NCI-H1930 (cell line): ENCODE measurements at places on chromosomes 12 and 14.

DNA sequence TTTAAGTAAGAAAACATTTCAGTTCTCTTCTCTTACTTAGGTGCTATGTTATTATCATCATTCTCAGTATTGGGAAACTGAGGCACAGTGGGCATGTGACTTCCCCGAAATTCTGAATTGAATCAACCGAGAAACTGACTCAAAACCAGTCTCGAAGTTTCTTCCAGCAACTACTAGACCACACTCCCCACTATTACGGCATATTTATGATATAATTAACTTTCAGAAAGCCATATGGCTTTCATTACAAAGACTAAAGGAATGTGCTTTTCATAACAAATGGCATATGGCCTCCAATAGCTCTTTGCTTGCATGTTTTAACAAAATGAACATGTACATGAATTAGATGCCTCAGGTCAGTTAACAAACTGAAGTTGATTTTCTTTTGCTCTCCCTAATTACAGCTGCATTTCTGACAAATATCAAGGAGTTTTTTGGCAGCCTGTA lies 182.9 kb upstream of the SLC38A2 start:
- DNase-seq: no peak

GRCh38 chr12:42903736-42904135 lies 314.2 kb upstream of the PRICKLE1 start:
- DNase-seq: no peak

GRCh38 chr12:45247589-45247988 lies 31.7 kb downstream of the ANO6 start:
- DNase-seq: no peak

- DNase-seq: no peak
Observed at GRCh38 chr14:85402569-85403162, 127.3 kb upstream of the FLRT2 start.

DNA sequence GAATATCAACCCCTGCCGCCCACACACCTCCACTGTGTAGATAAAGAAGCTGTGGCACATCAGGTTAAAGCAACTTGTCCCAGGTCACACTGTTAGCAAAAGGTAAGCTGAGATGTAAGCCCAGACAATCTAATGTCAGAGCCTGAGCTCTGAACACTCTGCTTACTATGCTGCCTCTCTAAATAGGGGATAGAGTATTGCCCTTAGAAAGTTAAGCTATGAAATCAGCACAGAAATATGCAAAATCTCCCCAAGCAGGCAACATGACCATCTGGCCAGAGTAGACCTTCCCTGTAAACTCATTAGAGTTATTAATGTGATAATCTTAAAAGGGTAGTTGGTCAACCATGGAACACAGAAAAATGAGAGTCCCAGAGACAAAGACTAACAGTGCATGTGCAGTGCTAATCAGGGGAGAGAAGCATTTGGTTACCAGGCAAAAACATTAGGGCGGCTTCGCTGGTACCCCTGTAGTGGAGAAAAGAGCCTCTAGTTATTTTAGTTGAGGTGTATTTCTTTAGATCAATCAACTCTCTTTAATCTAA lies 171.0 kb downstream of the BTG1 start:
- no peak for DNase-seq

- no peak for DNase-seq
Observed at GRCh38 chr14:93060841-93061240, 54.9 kb downstream of the ITPK1 start.

- no peak for DNase-seq
Observed at GRCh38 chr12:64027311-64027710, 182.8 kb downstream of the SRGAP1 start.

DNA sequence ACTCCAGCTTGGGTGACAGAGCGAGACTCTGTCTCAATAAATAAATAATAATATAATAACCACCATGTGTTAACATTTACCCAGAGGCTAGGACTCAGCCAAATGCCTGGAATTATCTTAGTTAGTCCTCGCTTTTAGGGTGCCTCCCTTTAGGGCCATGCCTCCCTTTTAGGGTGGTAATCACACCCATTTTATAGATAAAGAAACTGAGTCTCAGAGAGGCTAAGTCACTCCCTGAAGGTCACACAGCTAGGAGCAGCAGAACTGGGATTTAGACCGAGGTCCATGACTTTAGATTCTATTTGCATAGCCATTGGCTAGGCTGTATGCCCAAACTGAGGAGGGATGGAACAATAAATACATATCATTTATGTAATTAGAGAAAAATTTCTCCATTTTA lies 11.4 kb downstream of the TESC start:
- DNase-seq: no peak

DNA sequence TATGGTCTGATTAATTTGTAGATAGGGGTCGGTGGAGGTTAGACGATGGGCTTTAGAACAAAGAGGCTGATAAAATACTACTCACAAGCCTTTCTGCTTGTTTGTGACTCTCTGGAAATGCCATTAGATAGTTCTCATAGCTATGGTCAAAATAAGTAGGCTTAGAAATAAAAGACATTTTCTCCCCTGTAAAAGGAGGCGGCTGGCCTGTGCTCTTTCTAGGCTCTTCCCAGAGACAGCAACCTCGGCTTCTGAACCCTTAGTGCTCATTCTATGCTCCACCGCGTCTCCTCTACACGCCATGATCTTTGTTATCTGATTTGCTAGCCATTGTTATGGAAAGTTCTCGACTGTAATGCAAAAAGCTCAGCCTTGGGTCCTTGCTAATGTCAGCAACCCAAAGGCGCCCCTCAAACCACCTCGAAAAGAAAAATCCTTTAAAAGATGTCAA lies 64.5 kb downstream of the CRADD start:
- no peak for DNase-seq

DNA sequence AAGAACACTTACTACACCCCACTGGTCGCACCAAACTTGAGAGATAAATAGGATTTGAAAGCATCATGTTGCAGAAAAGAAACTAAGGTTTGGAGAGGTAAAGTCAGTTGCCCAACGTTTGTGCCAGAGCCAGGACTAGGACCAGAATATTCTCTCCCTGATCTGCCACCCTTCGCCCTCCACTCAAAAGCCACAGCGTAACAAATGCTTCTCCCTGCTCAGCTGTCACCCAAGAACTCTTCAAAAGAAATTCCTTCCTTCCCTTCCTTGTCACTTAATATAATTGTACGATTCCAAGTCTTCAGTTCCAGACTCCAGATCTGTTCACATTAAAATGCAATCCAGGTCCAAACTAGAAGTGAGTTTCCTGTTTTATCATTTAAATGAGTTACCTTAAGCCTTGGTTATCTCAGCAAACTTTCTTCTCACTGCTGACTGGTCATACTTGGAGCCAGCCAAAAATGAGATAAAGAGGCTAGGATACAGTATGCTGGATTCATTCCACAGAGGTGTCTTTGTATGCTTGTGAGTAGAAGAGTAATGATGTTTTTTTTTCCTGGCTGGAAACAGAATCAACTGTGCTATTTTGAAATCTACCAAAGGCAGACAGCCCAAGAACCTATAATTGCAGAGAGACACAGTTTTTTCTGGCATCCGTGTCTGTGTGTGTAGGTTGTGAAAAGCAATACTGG lies 12.8 kb upstream of the PPFIBP1 start:
- DNase-seq: no peak

- no peak for DNase-seq
Observed at GRCh38 chr12:89058402-89058801, 293.9 kb downstream of the DUSP6 start.

DNA sequence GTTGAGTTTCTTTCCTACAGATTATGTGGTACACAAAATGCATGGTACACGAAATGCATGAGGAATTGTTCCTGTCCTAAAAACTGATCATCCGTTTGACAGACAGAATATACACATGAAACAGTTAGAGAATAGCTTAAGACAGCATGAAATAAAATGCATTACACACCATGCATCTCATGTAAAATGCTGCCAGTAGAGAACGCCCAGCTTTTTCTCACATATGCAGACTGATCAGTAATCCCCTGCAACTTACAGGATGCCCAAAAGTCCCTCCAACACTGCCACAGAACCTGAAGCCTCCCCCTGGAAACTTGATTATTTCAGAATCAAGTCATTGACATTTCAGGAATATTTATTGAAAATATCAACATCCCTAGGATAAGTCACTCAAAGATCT lies 24.0 kb downstream of the IFNG start:
- DNase-seq: no peak

- DNase-seq: no peak
Observed at GRCh38 chr12:27434673-27435565, 11.6 kb upstream of the SMCO2 start.

DNA sequence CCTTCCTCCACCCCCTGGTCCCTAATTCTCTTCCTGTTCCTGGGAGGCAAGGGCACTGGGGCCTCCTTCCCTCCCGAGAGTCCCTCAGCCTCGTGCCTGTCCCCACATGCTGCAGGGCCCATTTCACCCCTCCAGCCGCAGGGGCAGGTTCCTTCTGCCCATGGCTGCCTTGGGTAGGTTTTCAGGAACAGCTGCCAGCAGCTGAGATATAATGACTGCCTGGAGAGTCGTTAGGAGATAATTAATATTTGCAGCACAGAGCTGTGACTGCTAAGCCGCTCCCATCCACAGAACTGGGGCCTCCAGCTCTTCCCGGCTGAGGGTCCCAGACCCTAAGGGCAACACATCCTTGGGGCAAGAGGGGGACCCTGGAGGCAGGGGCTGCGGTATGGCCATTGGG lies 211.9 kb upstream of the LHX5 start:
- DNase-seq: no peak

GRCh38 chr14:61130512-61131260 lies 149.6 kb downstream of the SLC38A6 start:
- DNase-seq: no peak

GRCh38 chr14:75806352-75806832 lies 145.3 kb downstream of the TTLL5 start:
- DNase-seq: no peak

DNA sequence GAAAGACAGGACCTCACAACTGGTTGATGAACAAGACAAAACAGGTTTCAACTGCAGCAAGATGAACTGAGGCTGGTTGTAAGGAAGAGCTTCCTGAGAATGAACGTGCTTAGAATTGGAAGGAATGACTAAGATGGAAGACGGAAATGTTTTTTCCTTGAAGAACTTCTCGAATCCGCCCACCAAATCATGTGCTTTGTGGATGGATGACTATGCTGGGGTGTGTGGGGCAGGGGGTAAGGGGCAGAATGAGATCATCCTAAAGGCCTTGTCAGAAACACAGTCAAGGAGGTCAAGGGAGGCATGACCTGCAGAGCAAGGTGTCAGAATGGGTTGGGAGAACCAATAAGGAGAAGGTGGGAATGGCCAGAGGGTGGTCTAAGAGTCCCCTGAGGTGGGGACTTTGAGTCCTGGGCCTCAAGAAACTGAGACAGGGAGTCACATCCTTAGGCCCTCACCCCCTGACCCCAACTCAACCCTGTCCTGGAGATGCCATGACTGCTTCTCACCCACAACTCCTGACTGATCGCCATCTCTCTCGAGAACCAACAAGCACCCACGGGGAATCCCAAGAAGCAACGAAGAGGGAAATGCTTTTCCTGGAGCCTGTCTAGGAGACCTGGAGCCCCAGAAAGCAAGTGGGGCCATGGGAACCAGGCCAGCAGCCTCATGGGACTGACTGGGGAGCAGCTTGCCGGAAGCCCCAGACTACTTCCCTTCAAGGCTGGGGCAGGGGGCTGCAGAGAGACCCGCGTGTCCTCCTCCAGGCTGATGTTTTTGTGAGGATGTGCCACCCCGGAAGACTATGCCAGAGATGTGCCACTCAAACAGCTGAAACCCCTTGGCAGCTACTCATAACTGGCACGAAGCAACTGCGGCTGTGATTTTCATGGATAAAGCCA lies 84.0 kb downstream of the ACTN1 start:
- DNase-seq: no peak

GRCh38 chr12:71795901-71796300 lies 41.2 kb downstream of the RAB21 start:
- no peak for DNase-seq

DNA sequence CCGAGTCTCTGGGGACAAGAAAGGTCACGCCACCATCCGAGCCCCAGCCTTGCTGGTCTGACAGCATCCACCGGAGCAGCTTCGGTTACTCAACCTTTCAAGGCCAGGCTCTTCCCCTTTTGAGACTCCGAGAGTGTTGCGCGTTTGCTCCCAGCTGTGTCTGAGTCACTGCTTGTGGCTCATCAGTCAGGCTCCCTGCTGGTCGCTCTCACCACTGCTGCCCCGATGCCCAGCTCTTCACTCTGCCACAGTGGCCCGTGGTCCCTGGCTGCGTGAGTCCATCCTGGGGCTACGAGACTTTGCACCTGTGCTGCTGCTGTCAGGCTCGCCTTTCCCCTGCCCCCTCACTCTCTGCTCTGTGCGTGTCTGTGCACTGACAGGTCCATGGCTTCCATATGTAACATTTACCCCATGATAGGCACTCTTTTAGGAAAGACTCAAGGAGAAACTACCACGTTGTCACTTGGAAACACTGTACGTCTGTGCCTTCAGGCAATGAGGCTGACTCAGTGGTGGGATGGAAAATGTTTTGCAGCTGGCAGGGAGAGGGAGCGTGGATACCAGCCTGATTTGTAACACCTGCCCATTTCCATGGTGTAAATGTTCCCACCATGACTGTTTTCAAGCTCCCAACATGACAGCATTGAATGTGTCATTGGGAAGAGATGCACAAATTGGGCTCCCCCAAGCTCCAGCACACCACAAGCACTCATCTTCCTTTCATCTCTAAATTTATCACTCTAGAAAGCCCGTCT lies 350.7 kb downstream of the TMEM132D start:
- no peak for DNase-seq

DNA sequence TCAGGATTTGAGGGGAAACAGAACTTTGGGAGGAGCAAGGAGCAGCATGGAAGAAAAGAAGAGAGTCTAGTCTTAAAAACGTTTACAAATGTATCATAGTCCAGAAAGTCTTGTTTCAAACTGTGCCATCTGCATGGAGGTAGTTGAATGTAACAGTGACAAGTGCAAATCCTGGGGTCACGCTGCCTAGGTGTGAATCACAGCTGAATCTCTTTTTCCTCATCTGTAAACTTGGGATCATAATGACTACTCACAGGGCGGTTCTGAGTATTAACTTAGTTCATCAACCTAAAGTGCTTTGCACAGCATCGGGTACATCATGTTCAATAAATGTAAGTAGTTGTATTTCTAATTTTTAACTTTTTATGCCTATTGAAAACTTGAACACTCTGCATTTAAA lies 208.5 kb downstream of the CHST11 start:
- no peak for DNase-seq

DNA sequence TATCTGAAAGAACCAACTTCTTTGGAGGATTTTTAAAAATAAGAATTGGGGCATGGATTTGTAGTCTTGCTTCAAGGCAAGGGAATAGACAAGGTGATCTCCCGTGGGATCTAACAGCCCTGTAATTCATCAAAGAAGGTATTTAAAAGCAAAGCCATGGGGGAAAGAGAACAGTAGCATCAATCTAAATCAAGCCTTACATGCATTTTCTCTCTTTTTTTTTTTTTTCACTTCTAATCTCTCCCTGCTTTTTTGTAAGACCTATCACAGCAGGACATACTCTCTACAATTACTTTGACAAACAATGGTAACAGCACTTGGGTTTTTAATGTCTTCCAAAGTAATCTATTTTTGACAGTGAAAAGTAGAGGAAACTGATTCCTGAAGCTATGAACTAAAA lies 367.9 kb downstream of the PAWR start:
- DNase-seq: no peak

GRCh38 chr12:123760267-123760938 lies 1.7 kb upstream of the DNAH10 start:
- no peak for DNase-seq
